ENCODE measurements at places on chromosomes 1 and 21.

GRCh38 chr1:114075546-114076242 lies 78.0 kb downstream of the SYT6 start:
- DNase-seq, result no peak

DNA sequence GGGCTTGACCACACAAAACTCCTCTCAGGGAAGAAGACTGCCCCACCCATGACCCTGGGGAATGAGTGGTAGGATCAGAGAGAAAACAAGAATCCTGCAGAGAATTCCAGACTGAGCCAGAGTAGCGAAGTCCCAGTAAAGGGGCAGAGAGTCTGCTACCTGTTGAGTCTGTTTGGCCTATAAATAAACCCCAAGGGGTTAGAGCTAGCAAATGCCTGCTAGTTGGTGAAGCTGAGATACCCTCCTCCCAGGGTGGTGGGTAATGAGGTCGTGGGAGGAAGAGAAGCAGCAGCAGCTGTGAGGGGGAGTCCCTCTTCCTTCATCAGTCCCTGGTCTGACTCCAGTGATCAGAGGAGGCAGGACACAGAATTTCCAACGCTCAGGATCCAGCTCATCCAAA lies 2.5 kb downstream of the TRAF3IP3 start:
- DNase-seq, result no peak

GRCh38 chr1:194341587-194341986 lies 1155.2 kb upstream of the B3GALT2 start:
- no peak for DNase-seq

- DNase-seq, result no peak
These were observed 154.6 kb downstream of the ROR1 start for GRCh38 chr1:63928186-63929105.

DNA sequence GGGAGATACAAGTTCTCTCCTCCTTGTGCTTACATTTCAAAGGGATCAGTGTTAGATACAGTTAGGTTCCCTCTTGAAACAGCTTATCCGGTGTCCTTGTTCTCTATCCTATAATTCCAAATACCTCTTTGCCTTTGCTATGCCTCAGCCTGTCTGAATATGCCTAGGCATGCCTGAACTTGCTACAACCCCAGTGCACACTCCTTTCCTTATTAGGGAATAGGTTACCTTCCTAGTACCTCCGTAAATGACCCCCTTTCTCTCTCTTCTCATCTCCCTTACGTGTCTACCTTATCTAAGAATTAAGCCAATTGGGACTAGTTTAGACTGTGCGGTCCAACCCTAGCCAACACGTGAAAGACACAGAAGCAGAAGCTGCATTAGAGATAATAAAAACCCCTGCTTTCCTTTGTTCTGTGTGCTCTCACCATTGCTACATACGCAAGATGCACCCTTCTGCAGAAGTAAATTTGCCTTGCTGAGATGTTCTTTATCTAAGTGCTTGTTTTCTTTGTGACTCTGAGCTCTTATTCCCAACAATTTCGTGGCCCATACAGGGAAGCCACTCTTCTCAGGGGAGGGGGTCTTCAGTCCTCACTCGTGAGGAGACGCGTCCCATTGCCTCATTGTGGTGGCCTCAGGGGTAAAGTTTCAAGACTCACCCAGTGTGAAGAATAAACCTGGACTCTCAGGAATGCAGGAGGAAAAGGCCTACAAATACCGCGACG lies 802.1 kb downstream of the PLA2G4A start:
- no peak for DNase-seq

DNA sequence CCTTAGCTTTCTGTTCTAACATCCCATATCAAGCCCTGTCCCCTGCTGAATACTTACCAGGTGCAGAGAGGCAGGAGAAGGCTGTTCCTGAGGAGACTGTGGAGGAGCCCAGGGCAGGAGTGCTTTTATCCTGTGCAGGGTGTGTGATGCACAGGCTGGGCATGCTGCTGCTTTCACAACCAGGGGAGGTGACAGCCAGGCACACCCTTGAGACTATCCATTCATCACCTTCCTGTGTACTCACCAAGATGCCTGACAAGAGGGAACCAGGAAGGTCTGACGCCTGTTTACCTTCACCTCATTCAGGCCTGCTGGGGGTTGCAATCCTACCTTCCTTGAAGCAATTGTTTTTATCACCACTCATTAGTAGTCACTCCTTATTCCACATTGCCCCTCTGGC lies at the start of gene LCE3E:
TSS of gene LCE3E (minus strand) at position 100 of the 400 bp plus-strand sequence. CDS start 572 bp downstream, outside the sequence.
- DNase-seq, result no peak

- DNase-seq, result no peak
These were observed 271.3 kb upstream of the KIAA0040 start for GRCh38 chr1:175463853-175464252.
